Thyroid gland (tissue), 4 donors: ENCODE measurements at places on chromosomes 11 and 22.

DNA sequence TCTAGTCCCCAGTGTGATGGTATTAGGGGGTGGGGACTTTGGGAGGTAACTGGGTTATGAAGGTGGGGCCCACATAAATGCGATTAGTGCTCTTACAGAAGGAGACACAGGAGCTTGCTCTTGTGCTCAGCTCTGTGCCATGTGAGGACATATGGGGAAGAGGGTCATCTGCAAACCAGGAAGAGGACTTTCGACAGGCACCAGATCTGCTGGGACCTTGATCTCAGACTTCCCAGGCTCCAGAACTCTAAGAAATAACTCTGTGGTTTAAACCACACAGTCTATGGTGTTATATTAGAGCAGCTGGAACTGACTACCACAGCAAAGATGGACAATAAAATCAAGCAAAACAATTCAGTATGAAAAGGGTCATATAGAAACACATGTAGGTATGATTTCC lies 26.7 kb downstream of the NNMT start:
- no peak for DNase-seq

DNA sequence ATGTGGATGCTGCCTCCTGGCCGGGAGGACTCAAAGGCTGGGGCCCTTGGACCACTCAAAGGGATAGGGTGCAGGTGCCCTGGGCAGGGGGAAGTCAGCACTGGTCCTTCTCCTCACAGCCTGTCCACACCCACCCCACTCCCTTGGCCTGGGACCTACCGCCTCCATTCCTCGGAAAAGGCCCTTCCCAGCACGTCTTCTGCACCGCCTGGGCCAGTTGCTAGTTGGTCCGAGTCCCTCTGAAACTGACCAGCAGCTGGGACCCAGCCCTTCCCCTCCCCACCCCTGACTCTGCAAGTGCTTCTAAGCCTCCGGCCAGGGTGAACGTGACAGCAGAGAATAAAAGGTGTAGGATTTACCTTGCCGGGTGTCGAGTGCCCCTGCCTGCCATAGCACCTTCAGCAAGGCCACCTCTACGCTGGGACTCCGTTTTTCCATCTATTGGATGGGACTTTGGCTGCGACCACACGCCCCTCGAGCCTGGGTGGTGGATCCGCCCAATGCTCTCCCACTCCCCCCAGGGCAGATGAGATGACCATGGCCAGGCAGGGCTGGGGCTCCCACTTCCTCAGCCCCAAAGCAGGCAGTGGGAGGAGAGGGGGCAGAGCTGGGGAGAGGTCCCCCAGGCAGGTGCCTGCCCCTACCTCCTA lies 37.3 kb downstream of the OSBPL5 start:
- DNase-seq, result no peak

DNA sequence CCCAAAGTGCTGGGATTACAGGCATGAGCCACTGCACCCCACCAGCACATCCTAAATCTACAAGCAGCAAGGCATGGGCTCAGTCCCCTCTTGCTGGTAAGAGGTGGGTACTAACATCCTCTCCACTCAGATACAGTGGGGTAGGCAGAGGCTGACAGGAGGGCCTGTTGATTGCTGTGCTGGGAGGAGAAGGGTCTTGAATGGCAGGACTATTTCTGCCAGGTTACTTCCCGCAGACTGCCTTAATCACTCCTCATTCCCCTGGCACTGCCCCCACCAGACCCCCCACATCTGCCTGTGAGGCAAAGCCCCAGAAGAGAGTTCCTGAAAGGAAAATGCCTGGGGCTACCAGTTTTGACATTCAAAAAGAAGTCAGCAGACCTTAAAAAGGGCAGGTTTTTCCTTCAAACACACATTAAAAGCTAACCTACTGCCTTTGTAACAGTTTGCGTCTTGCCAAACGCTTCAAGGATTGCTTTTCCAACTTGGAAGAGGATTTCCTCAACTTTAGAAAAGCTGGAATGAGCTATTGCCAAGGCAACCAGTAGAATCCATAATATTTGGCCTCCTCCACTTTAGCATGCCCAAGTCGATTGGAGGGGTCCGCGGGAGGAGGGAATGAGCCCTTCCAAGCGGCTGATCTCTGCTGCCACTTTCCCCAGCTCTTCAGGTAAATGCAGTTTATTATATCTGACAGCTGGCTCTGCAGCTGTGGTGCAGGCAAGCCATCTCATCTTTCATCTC lies 62.0 kb downstream of the FDX1 start:
- no peak for DNase-seq

- no peak for DNase-seq
Observed at GRCh38 chr11:57568330-57568766, 876 bp upstream of the UBE2L6 start.

DNA sequence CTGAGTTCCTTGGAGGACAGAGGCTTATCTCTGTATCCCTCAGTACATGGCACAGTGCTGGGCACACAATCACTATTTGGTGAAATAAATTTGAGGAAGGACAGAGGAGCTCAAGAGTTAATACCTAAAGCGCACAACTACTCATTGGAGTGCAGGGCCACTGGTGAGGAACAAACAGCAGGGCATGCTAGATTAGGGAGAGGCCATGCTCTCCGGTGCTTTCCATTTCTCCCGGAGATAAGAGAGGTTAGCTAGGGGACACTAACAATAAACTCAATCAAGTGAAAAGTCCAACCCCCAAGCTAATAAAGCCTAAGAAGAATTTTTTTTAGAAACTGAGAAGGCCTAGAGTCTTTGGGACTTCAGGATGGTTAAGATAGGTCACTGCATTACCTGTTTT lies 29.1 kb downstream of the NFRKB start:
- DNase-seq, result peak; percentile 57

DNA sequence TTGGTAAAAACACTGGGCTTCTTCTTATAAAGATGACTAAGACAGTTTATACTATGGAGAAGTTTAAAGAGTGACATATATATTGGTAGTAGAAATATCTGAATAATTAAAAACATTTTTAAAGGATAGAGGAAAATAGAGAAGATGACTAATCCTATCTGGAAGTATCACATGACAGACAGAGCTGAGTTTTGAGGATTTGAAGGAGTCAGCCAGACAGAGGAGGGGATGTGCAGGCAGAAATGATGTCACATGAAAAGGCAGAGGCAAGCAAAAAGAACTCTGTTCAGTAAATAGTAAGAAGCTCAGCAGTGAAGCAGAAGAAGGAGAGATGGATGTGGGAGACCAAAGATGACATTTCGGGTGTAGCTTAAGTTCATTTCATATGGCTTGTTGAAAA lies 1.6 kb downstream of the OR10A2 start:
- DNase-seq, result no peak

DNA sequence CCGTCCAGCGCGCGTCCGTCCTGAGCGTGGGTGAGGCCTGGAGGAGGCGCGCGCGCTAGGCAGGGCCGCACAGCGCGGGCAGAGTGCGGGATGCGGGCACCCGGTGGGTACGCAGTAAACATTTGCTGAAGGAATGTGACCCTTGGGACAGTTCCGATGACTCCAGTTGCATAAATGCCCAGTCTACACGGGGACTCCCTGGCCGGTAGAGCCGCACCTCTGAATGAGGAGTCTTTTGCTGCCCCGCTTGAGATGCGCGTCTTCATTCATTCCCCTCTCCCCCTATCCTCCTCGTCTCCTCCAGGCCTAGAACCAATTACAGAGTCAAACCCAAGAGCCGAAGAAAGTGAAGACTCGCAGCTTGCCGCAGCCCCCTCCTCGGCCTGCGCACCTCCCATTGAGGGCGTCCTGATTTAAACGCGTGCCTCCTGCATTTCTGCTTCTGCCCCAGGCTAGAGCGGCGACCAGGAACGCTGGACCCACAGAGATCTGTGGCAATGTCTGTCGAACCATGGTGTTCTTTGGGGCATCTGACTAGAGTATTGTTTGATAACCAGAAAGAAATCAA lies 729 bp upstream of the CHKB start:
- DNase-seq, result no peak

DNA sequence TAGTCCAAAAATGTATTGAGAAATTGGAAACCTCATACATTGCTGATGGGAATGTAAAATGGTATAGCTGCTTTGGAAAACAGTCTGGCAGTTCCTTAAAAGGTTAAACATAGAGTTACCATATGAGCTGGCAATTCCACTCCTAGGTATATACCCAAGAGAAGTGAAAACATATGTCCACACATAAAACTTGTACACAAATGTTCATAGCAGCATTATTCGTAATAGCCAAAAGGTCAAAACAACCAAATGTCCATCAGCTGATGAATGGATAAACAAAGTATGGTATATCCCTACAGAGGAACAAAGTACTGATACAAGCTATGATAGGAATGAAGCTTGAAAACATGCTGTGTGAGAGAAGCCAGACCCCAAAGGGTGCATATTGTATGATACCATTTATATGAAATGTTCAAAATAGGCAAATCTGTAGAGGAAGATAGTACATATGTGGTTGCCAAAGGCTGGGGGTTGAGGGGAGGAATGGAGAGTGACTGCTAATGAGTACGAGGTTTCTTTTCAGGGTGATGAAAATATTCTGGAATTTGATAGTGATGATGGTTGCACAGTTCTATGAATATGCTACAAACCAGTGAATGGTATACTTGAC lies 85.8 kb downstream of the ZBTB16 start:
- DNase-seq, result no peak

DNA sequence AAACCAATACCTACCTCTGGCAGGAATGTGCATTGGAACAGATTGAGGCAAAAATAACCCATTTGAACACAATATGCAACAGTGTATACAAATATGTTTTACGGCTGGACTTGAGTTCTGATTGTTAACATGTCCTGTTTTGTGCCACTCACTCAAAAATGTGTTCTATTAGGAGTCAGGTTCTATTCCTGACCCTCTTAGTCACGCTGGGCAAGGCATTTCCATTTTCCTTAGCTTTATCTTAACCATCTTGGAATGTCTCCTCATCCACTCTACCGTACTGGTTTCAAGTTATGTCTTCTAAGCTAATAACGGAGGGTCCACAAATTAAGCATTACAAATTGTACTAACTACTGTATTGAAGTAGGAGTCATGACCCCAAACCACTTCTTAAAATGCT lies 78.6 kb downstream of the MAML2 start:
- no peak for DNase-seq

DNA sequence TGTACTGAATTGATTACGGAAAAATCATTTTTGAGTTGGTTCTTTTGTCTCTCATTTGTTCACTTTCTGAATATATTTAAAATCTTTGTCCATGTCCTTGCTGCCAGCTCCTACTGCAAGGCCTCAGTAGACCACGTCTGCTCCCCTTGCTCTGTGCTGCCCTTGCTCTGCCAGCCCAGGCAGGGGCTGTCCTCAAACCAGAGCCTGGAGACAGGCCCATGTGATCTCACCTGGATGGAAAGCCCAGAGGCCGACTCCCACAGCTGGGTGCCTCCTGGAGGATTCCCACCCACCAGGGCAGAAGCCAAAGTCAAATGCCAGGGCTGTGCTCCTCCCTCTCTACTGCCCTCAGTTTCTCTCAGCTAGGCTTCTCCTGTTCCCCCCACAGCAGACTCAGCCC lies 141.8 kb downstream of the NTM start:
- no peak for DNase-seq

- peak; percentile 26 for DNase-seq
Observed at GRCh38 chr11:84558085-84558905, 1068.8 kb downstream of the DLG2 start.
